ENCODE measurements at places on chromosomes 2 and 18. TPM values are rescaled to one million over a fixed set of nuclear protein-coding genes. Genes with fewer than 3 reads are reported as not detected.

- peak; percentile 71 for DNase-seq
These were observed 165.0 kb downstream of the ANTXR1 start for GRCh38 chr2:69177785-69178636.

DNA sequence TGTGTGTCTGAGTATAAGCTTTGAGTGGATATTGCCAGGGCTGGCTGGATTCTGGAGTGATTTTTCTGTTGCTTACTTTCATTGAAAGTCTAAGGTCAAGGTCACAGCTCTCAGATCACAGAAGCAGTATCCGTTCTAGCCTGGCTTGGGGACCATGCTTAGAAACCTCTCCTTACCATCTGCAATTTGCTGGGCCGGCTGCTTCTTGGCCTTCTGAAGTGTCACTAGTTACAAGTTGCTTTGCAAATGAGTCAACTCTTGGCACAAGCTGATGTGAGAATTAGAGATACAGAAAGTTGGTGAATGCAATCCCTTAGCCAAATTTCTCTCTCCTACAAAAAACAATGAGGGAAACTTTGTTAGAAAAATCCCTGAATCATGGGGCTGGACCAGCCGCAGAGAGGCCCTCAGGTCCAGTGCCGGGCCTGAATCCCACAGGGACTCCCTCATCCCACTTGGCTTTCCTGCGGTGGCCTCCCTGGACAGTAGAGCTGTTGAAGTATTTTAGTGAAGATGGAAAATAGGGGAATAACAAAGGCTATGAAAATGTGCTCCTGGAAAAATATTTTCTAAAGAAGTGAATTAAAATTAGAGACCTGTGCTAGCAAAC, 92.7 kb upstream of the CNGA3 start:
- DNase-seq, result peak; percentile 11

DNA sequence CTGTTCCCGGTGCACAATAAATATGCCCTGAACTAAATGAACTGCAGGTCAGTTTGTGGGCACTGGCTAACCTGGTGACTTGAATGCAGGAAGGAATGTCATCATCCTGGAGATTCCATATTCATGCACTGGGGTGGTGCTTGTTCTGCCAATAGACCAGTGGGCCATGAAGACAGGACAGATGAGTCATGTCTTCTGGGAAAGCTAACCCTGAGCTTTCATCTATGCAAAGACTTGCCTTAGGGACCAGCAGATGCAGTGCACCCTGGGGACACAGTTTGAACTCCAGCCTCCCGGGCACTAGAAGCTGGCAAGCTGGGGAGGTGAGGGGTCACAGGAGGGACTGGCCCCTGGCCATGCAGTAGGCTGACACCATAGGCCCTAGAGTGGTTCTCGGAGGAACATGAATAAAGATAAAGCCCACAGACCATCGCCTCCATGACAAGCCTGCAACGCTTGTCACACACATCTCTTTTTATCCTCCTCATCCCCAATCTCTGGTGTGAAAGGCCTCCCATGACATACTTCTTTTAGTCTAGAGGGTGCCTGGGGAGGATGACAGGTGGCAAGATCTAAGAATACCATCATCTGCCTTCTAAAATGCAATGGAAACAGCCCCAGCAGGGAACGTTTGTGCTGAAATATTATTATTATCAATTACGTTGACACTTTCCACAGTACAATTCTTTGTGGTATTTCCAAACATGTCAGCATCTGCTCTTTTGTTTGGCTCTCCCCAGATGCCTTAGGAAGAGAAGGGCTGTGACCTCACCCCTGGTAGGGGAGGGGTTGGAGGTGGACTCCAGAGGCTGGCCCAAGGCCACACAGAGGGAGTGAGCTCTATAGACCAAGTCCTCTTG, 267.4 kb upstream of the RAB6C start:
- DNase-seq, result peak; percentile 9

- DNase-seq, result peak; percentile 87
These were observed 80.5 kb downstream of the LYPD6 start for GRCh38 chr2:149410701-149411484.

DNA sequence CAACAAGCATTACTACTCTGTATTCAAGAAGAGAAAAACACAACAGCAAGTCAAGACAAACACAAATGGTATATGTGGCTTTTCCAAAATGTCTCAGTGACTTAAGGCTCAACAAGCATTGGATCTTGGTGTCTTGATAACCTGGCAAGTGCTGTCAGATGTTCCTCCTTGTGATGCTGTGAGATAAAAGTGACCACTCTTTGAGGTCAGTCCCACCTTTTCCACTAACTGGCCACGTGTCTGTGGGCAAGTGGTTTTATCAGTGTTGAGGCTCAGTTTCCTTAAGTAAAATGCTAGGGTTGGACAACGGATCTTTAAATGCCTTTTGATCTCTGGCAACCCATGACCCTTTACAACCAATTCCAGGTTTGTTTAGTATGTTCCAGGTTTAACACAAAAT, 98.7 kb downstream of the BCL2 start:
- no peak for DNase-seq

GRCh38 chr2:74892609-74893008, 58.7 kb downstream of the HK2 start:
- DNase-seq, result no peak

- no peak for DNase-seq
These were observed 78.6 kb upstream of the FN1 start for GRCh38 chr2:215514516-215514915.

GRCh38 chr18:79902075-79902474, 49.4 kb downstream of the SLC66A2 start:
- no peak for DNase-seq

- DNase-seq, result no peak
These were observed 1144.1 kb downstream of the CNTNAP5 start for GRCh38 chr2:125169022-125169763.

DNA sequence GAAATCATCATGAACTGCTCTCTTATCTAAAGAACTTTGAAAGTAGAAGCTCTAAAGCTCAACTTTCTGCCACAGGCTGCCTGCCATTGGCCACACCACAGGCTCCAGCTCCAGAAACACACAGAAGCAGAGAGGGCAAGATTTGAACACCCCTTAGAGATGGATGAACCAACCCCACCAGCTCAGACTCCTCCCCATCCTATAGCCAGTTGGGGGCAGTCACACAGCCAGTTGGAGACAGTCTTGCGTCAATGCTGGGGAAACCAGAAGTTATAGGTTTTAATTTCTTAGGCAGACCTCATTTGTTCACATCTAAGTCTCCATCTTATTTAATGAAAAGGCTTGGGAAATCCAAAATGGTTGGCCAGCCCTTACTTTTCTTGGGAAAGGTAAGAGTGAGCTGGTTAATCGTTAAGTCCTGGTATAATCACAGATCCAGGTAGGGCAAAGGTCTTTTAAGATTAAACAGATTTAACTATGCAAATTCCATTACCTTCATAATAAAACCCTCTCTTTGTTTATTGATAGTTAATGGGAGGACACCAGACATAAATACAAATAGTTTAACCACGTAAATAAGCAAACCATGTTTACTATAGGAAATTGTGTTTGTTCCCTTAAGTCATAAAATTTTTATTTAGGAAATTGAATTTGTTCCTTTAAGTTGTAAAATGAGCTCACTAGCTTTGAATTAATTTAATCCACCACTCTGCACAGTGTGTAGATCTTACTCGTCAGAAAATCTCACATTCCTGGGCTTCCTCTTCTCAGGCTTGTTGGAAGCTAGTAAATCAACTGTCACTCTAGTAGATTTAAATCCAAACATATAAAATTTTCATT, 28.0 kb downstream of the MRO start:
- DNase-seq, result no peak

DNA sequence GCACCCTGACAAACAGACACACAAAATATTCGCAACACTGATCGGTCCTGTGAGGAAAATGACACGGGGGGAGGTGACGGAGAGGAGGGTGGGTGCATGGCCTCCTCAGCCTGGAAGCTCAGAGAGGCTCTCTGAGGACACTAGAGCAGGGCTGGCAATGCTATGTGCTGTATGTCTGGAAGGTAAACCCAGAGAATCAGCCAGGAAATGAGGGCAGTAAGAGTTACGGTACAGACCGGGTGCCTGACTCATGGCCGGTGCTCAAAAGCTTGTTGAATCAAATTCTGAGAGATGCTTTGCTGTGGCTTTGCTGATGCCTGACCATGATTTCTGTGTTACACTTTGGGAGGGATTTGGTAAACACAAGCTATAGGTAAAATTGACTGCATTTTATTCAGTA, 81.9 kb downstream of the CCDC93 start:
- no peak for DNase-seq

DNA sequence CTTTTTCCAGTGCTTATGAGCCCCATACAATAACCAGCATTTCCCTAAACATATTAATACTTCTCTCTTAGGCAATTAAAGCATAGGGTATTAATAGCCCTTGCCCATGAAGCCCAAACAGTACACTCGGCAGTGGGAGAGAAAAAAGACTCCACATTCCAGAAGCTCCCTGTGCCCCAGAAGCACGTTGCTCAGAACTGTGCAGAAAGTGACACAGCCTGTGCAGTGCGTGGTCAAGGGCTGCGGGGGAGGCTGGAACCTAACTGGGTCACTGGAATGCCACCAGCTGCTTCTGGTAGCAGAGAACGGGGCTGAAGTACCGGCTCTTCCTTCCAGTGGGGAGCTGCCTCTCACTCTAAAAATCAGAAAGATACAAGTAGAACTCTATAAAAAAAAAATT, 32.7 kb downstream of the EIPR1 start:
- no peak for DNase-seq

GRCh38 chr18:34707670-34708069, 2.4 kb upstream of the DTNA start:
- DNase-seq, result peak; percentile 92

- DNase-seq, result no peak
These were observed 28.9 kb downstream of the NCK2 start for GRCh38 chr2:105773568-105773967.

DNA sequence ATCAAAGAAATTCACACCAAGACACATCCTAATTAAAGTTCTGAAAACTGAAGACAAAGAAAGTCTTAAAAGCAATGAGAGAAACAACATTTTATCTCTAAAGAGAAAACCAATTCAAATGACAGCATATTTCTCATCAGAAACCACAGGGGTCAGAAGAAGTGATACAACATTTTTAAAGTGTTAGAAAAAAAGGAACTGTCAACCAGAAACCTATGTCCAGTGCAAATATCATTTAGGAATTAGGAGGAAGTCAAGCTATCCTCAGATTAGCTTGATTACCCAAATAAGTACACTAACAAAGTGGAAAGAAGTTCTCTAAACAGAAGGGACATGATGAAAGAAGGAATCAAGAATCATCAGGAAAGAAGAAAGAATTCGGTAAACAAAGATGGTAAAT, 59.5 kb upstream of the BCL2L11 start:
- DNase-seq, result no peak

GRCh38 chr18:74444104-74444503, 13.0 kb downstream of the DIPK1C start:
- DNase-seq, result no peak

DNA sequence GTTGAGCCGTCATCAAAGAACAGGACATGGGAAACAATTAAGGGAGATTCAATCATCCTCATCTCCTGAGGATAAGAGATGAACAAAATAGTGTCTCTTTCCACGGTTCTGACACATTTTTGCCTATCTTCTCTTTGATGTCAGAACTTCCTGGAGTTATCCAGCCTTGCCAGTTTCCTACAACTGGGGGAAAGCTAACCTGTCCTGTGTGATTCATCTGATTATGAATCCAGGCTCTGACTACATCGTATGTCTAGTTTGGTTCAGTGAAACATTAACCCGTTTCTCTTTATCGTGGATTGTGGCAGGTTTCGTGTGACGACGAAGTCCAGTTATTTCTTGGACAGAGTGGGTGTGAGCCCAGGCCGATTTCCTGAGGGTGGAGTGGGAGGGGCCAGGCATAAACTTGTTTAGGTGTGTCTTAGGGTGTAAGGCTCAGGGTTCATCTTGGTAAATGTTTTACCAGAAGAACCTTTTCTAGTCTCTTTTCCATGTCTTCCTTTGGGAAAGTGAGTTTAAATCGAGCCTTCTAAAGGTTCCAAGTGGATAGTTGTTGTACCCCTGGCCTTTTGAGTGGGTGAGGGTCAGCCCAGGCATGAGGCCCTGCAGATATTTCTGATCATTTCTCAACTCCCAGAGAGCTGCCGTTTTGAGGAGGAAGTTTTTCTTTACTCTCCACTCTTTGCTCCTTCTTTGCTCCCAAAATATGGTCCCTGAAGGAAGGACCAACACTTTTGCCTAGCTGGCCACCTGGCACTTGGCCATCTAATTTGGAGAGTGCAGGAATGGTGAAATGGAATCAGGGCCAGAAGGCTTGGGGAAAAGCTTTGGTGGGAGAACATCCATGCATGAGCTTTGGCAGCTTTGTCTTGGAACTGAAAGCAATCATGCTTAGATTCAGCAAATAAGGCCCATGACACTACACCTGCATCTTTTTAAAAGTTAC, 50.4 kb upstream of the FZD5 start:
- no peak for DNase-seq

GRCh38 chr2:19021100-19021476, 337.3 kb downstream of the OSR1 start:
- DNase-seq, result peak; percentile 72

- DNase-seq, result no peak
These were observed 69.5 kb downstream of the PTRHD1 start for GRCh38 chr2:24723665-24724064.

DNA sequence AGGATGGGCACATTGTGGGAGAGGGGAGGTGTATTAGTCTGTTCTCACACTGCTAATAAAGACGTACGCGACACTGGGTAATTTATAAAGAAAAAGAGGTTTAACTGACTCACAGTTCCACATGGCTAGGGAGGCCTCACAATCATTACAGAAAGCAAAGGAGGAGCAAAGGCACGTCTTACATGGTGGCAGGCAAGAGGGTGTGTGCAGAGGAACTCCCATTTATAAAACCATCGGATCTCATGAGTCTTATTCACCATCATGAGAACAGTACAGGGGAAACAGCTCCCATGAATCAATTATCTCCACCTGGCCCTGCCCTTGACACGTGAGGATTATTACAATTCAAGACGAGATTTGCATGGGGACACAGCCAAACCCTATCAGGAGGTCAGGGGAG, 266.7 kb downstream of the HAUS1 start:
- DNase-seq, result no peak

DNA sequence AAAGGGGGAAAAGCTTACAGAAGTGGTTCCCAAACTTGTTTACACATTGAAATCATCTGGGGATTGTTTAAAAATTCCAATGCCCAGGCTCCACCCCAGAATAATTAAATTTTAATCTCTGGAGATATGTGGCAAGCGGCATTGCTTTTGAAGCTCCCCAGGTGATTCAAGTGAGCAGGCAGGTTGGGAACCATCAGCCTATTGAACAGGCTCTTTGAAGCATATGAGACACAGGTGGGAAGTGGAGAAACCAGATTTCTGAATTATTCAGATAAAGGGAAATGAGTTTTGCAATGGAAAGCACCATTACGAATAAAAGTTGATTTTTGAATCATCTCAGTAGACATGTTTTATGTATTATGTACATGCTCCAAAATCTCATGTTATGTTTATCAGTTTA, 57.6 kb upstream of the NOSTRIN start:
- DNase-seq, result no peak

- peak; percentile 98 for DNase-seq
These were observed 237.3 kb downstream of the OSR1 start for GRCh38 chr2:19120941-19121750.

- DNase-seq, result no peak
These were observed 33.5 kb downstream of the AOX1 start for GRCh38 chr2:200619279-200619678.

GRCh38 chr2:238848976-238849853, 1.3 kb downstream of the TWIST2 start:
- DNase-seq, result peak; percentile 49

- DNase-seq, result no peak
These were observed 57.4 kb upstream of the LDAH start for GRCh38 chr2:20880221-20880771.

- DNase-seq, result no peak
These were observed 213.1 kb downstream of the DNER start for GRCh38 chr2:229501051-229501794.

Gene TMEM169
- total RNA-seq, result 1.8 TPM

Gene ESCO1
- total RNA-seq, result 16.2 TPM

Gene SKOR2
- total RNA-seq, result not detected

Gene KATNAL2
- 0.33 TPM for total RNA-seq

Gene IL1F10
- total RNA-seq, result not detected

Data from mammary epithelial cell (primary cell).